ENCODE measurements at places on chromosomes 3 and 15.

GRCh38 chr15:82699726-82700125 lies 9.9 kb downstream of the AP3B2 start:
- no peak for DNase-seq

DNA sequence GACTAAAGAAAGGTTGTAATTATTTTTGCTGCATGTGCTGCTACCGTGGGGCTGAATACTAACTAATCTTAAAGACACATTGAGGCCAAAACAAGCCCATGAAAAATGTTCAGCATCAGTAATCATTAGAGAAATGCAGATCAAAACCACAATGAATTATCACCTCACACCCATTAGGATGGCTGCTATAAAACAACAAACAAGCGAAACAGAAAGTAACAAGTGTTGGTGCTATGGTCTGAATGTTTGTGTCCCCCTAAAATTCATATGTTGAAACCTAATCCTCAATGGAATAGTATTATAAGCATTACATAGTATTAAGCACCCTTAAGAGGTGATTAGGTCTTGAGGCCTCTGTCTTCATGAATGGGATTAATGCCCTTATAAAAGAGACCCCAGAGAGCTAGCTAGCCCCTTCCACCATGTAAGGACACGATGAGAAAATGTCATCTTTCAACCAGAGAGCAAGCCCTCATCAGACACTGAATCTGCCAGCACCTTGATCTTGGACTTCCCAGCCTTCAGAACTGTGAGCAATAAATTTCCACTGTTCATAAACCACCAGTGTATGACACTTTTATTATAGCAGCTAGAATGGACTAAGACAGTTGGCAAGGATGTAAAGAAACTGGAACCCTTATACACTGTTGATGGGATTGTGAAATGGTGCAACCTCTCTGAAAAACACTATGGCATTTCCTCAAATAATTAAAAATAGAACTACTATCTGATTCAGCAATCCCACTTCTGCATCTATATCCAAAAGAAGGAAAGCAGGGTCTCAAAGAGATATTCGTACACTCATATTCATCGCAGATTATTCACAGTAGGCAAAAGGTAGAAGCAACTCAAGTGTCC lies 76.1 kb downstream of the REC114 start:
- DNase-seq: no peak

GRCh38 chr3:11826628-11827265 lies 19.9 kb downstream of the TAMM41 start:
- no peak for DNase-seq

DNA sequence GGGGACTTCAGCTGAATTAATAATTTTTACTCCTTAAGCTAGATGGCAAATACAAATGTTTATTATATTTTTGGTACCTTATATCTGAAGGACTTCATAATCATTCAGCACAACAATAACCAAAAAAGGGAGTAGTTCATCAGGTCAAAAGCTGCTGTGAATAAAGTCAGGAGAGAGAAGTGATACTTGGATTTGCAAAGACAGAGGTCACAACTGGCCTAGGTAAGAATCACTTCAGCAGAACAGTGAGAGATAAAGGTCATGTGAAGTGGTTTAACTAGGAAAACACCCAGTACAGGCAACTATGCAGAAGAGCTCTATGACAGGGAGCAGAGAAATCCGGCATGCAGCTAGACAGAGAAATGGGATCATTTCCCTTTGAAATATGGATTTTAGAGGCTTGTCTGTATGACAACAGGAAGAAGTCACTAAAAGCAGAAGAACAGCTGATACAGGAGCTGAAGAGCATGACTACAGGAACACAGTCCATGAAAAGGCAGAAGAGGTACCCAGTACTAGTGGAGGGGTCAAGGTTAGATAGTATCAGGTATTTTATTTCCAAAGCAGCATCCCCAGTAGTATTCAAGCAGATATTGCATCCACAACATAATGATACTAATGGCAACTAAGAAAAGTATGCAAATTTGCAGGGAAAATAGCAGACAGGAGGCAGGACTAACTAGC lies 25.7 kb downstream of the ZMAT3 start:
- DNase-seq: no peak

- DNase-seq: no peak
Observed at GRCh38 chr15:73763931-73764330, 10.8 kb upstream of the INSYN1 start.

DNA sequence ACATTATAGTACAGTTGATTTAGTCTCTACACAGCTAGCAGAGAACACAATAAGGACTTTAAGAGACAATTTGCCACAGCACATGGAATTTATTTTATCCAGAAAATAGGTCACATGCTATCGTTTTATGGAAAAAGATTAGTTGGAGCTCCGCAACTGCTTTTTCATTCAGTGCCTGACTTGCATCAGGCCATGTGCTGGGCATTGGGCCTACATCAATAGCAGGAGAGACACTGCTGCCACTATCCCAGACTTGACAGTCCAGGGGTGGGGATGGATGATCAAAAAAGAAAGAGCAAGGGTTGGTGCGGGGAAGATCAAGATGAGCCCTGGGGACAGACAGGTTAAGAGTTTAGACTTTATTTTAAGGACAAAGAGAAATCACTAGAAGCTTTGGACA lies 75.2 kb upstream of the C3orf80 start:
- no peak for DNase-seq

DNA sequence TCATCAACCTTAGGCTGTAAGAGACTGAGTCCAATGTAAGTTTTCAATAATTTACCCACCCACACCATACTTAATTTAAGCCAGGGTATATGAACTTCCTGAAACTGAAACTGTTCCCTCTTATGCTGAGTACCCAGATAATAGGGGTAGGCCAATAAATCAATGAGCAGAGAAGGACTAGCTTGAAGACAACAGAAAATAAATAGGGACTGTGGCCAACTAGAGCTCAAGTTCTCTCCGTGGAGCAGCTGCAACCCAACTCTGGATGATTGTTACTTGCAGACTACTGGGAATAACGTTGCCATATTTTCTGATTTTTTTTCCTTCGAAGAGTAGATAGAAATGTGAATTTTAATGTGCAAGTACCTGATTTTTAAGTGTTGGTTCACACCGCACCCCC lies 128.0 kb downstream of the ATG7 start:
- no peak for DNase-seq

Data from activated naive CD4-positive, alpha-beta T cell (primary cell).